ENCODE measurements at places on chromosomes 3 and 15.

DNA sequence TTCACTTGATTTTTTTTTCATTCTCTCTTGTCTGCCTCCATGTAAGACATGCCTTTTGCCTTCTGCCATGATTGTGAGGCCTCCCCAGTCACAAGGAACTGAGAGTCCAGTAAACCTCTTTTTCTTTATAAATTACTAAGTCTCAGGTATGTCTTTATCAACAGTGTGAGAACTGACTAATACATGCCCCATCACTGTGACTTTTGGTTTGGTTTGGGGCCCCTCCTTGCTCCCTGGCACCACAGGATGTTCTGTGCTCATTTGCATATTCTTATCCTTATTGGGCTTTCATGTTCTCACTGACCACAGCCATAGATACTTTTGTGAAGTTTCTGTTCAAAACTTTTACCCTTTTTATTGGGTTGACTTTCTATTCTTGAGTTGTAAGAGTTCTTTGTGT is 3.8 kb upstream of the PRR20G start:
- DNase-seq = no peak

DNA sequence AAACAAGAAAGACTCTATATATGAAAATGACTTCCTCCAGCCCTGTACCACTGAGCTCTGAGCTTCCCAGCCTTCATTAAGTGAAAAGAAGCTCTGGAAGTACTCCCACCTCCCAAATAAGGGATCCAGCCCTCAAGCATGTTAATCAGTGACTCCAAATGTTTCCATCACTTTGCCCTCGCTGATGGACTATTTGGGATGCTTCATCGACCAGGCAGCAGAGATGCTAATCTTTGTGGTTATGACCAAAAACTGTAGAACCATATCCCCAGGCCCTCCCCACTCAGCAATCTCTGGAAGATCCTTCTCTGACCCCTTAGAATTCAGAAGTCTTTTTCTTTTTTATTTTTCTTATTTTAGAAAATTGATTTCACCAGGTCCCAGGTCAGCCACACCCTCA is 2.3 kb upstream of the CTDSPL start:
- DNase-seq = no peak

DNA sequence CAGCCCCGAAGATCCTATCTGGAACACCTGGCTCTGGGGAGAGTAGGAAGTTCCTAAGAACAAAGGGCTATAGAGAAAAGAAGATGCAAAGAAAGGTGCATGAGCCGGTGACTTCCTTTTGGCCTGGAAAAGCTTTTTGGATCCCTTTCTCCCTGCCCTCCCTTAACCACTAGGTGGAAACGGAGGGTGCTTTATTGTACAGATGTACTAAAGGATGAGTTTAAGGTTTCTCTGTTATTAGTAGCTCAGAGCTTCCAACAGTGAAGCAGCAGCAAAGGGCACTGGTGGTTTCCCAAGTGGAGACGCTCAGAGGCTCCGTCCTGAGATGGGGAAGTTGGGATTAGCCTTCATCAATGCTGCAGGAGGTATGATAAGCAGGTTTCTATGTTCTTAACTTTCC is 5.9 kb upstream of the ADGRG7 start:
- no peak for DNase-seq

DNA sequence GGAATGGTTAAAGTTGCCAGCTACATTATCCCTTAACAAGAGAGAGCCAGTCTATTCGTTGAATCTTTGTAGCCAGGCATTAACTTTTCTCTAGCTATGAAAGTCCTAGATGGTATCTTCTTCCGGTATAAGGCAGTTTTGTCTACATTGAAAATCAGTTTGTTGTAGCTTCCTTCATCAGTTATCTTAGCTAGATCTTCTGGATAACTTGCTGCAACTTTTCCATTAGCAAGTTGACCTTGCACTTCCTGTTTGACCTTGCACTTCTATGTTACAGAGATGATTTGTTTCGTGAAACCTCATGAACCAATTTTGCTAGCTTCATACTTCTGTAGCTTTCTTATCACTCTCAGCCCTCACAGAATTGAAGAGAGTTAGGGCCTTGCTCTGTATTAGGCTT is 24.1 kb downstream of the TOPAZ1 start:
- DNase-seq = no peak

GRCh38 chr3:181403876-181404660 is 307.7 kb upstream of the SOX2 start:
- DNase-seq = no peak

DNA sequence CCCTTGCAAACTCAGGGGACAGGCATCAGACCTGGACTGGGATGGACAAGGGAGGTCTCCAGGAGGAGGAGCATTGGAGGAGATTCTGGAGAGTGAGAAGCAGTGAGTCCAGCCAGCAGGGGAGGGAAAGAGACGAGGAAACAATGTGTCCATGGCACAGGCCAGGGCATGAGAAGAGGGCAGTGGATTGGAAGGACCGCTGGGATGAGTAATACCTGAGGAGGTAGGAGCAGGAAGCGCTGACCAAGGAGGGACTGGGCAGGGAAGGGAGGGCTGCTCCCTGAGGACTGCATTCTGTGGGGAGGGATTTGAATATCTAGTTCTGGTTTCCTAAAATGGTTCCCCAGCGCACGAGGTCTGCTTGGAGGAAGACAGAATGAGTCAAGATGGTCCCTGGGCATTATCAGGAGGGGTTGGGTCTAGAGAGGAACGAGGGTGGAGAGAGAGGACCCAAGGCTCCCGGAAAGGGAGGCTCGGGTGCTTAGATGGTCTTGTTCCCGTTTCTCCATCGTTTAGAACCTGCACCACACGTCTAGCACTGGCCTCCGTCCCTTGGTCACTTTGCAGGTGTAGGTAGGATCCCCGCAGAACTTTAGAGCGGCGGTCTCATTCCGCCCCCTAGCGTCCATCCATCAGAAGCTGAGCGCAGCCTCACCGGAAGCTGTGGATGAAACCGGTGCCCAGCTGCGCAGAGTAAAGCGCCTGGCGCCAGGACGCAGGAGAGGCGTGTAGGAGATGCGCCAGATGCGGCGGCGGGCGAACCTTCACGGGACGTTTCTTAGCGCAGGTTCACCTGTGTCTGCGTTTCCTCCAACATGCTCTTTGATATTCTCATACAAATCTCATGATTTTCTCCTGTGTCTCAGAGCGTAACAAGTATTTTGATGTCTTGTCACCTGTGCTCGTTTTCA is 190.7 kb upstream of the NDN start:
- DNase-seq = peak; percentile 75

DNA sequence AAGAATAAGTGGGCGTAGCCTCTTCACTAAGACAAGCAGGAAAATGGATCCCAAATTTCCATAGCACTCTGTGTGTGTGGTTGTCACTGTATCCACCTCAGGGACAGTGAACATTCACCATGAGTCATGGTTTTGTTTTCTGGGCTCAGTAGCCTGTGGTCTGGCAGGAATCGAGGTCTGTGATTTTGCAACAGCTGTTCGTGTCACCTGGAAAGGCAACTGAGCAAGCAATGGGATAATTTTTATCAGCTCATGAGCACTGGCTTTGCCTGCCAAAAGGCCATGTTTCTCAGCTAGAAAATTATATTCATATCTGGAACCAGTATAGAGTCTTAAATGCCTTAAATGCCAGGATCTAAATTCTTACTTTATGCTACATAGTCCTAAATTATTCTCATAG is 60.9 kb downstream of the STRIT1 start:
- no peak for DNase-seq

- no peak for DNase-seq
These were observed 160.7 kb upstream of the TSC22D2 start for GRCh38 chr3:150247441-150247840.

GRCh38 chr3:111616417-111617105 is 21.4 kb upstream of the ZBED2 start:
- no peak for DNase-seq

DNA sequence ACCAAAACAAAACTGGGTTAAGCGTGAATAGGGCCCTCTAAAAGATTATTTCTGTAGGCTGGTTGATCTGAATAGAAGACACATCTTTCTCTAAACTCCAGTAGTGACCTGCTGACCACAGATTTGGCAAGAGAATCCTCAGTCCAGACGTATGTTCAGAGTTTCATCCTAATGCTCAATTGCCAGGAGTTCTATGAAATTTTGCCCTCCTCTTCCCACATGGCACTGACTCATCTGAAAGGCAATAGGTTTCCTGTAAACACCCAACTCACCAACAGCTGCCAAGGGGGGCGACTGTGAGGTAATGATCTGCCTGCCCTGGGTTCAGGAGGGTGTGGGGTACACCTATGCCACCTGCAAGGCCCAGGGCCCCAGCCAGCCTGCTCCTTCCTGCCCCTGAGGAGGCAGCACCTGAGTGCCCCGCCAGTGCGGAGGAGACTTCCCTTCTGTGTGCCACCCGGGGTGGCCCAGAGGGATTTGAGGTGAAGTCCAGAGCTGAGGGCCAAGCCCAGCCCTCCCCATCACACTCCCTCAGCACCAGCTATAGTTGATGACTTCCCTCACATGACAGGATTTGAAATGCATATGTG is 8.4 kb upstream of the PLA2G4D start:
- no peak for DNase-seq

- no peak for DNase-seq
These were observed 355.4 kb downstream of the OTOL1 start for GRCh38 chr3:161851941-161852566.

- no peak for DNase-seq
These were observed 4.8 kb upstream of the CSK start for GRCh38 chr15:74776821-74777768.

- DNase-seq = no peak
These were observed 255.6 kb downstream of the MAGI1 start for GRCh38 chr3:65783117-65783516.

GRCh38 chr3:180059356-180059755 is 22.6 kb upstream of the PEX5L start:
- DNase-seq = no peak

DNA sequence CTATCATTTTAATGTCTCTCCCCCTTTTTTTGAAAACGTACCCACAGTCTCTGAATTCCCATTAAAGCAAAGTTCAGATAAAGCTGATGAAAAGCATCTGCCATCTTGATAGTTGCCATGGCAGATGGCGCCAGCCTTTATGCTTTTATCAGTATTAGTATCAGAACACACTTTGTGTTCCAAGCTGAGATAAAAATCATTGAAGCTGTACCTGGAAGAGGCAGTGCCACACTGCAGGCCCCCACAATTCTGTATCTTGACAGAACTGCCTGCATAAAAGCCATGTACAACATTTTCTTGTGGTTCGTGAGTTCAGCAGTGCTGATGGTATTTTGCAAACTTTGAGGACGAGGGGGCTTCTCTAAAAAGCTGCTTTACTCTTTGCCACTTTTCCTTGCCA is 311.7 kb downstream of the SATB1 start:
- no peak for DNase-seq

DNA sequence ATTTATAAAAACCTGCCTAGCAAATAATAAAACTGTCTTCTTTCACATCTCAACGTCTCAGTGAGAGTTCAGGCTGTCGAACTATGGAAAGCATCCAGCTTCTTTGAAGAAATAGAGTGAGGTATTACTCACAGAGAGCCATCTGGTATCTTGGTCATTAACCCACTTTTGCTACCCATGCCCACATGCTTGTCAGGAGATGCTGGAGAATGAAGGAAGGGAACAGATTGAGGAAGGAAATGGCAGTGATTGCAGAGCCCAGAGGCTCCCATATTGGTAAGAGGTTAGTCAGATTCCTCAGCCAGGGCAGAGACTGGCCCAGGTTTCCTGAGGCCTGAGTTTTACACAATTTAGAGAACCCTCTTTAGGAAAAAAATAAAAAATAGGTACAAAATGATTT is 119.1 kb downstream of the B3GALNT1 start:
- no peak for DNase-seq

DNA sequence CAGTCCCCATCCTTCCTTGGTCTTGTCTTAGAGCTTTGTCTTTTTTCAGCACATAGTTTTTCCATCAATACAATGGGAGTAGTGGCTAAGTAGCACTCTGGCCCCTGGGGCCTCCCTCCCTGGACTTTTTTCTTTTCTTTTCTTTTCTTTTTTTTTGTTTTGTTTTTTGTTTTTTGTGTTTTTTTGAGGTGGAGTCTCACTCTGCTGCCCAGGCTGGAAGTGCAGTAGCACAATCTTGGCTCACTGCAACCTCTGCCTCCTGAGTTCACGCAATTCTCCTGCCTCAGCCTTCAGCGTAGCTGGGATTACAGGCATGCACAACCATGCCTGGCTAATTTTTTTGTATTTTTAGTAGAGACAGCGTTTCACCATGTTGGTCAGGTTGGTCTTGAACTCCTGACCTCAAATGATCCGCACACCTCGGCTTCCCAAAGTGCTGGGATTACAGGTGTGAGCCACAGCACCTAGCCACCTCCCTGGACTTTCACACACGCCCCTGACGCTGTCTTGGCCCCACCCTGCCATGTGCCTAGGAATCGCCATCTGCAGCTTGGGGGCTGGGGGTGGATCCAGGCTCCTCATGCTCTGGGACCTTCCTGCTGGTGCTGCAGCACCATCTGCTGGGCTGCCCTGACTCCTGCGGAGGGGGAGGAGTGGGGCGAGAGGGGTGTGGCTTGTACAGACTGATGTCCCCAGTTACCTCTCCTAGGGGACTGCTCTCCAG is 2.8 kb downstream of the C15orf39 start:
- peak; percentile 88 for DNase-seq

- no peak for DNase-seq
These were observed 198.3 kb downstream of the OPA1 start for GRCh38 chr3:193791041-193792032.

Data from NCI-H1436 (cell line).